ENCODE measurements at places on chromosomes 3 and 15. TPM values are rescaled to one million over a fixed set of nuclear protein-coding genes. Genes with fewer than 3 reads are reported as not detected.
A peak's percentile ranks its signal among the peaks of the same experiment; 100 is the strongest.

DNA sequence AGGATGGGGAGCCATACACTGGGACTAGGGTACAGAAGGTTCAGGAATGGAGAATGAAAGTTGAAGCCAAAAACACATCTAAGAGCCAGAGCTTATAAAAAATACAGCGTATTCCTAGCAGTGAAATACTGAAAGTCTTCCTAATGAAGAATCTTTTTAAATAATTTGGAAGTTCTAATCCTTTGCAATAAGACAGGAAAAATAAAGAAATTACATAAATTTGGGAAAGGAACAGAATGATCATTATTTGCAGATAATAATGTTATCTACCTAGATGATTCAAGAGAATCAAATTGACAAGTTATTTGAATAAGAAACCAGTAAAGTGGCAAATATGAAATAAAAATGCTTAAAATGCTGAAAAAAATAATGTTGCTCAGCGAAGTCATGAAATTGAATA lies 32.3 kb upstream of the NR2F2 start:
- no peak for DNase-seq
- no peaks in the 10 kb centered on the region for H3K36me3 ChIP-seq
- H3K27me3 ChIP-seq, result no peaks in the 10 kb centered on the region

Gene EIF1B
- polyA plus RNA-seq, result 76.8 TPM

- no peak overlapping the region for H3K27ac ChIP-seq
- no peak overlapping the region for H3K4me3 ChIP-seq
- H3K36me3 ChIP-seq, result no peaks in the 10 kb centered on the region
- no peaks in the 10 kb centered on the region for H3K4me1 ChIP-seq
Observed at GRCh38 chr3:137766876-137767537, 2.9 kb downstream of the SOX14 start.

DNA sequence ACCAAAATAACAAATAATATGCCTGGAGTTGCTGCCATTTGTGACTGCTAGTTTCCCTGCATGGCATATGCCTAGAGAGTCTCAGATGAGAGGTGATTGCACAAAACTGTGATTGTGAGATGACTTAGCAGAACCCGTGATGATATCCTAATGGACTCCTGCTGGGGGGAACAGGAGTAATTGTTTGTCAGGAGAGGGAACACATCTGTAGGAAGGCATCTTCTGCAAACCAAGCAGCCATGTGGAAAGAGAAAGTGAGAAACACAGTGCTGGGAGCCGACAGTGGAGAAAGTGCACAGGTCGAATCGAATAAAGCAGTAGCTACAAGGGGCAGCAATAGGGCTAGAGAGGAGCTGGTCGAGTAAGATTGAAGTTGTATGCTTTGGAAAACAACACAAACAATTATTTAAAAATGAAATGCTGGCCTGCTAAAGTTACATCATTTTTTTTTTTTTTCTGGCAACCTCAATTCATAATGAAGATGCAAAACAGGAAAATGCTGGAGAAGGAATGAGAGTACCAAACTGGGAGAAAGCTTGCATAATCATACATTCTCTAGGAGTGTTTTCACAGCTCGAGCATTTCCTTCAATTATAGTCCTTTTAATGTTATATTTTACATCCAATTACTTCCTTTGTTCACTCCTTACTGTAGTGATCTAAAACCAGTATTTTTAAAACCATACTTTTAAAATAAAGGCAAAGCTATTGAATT lies 494.2 kb upstream of the AGTR1 start:
- no peaks in the 10 kb centered on the region for H3K27me3 ChIP-seq
- no peak overlapping the region for H3K27ac ChIP-seq
- no peak overlapping the region for H3K4me3 ChIP-seq
- no peak for DNase-seq

Gene DPPA2
- not detected for polyA plus RNA-seq

- no peak overlapping the region for H3K27ac ChIP-seq
- H3K4me3 ChIP-seq, result no peak overlapping the region
- H3K27me3 ChIP-seq, result no peaks in the 10 kb centered on the region
Observed at GRCh38 chr3:10238345-10239183, 9.7 kb upstream of the TATDN2 start.

DNA sequence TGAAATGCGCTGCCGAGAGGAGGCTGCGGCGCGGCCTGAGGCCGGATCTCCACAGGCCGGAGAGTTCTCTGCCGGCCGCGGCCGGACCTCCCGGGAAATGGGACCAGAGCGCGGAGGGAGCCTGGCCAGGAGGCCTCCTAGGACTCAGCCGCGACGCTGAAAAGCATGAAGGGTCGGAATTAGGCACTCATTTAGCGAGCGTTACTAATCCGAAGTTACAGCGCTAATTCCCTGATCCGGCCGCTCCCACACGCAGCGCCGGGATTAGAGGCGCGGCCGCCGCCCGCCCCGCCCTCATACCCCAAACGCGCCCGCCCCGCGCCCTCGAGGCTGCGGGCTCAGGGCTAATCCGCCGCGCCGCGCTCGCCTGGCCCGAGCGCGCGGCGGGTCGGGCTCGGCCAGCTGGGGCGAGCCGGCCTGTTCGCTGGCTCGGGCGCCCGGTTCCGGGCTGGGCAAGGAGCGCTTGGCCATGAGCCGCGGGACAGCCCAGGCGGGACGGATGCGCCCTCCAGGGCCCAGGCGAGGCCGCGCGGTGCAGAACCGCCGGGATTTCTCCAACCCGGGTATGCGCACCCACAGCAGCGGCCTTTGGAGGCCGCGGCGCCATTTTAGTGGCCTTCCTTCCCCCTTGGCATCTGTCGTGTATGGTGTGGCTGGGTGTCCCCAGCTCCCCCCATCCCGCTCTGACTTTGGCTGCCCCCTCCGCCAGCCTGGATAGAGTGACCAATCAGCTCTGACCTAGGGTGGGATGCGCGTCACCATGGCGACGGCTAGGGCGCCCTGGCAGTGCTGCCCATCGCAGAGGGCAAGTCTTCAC lies 36.8 kb upstream of the POLG start:
- peaks cover 22% of the 10 kb centered on the region for H3K4me1 ChIP-seq
- peak; percentile 31 for DNase-seq
- no peaks in the 10 kb centered on the region for H3K36me3 ChIP-seq
- no peak overlapping the region for H3K27ac ChIP-seq
- no peak overlapping the region for H3K4me3 ChIP-seq
- peaks cover 61% of the 10 kb centered on the region for H3K27me3 ChIP-seq

Gene ISL2
- polyA plus RNA-seq, result 16.7 TPM
